Type B pancreatic cell (in vitro differentiated cells): ENCODE measurements at places on chromosomes 6 and 20. TPM values are rescaled to one million over a fixed set of nuclear protein-coding genes. Genes with fewer than 3 reads are reported as not detected.

DNA sequence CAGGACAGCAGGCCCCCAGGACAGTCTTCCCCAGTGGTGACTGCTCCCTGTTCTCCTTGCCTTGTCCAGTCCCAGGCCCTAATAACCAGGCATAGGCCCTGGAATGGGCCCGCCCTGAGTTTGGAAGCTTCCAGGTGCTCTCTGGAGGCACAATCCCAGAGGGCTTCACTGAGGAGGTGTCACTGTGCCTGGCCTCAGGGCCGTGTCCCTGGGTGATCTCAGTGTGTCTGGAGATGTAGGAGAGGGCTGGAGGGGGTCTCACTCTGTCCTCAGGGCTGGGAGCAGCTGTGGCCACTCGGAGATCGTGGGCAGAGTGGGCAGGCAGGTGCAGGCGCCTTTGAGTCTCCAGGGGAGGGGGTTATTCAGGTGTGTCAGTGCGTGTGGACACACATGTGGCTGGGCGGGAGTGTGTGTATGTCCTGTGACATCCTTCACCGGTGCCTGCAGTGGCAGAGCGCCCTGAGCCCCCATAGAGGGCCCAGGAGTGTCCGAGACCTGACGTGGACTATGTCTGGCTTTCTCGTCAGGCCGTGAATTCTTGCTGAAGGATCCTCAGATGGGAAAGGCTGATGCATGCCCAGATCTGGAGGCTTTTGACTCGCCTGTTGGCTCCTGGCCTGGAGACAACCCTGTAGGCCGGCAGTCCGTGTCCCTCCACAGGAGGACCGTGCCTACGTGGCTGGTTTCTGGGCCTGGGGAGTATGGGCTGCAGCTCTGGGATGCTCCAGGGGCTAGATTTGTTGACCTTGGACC, 5.5 kb upstream of the NPBWR2 start:
- H3K27ac ChIP-seq = no peak overlapping the region
- no peak overlapping the region for H3K4me3 ChIP-seq
- DNase-seq = no peak
- H3K4me1 ChIP-seq = no peaks in the 10 kb centered on the region

The C20orf141 gene
- total RNA-seq = not detected in 2 replicates

DNA sequence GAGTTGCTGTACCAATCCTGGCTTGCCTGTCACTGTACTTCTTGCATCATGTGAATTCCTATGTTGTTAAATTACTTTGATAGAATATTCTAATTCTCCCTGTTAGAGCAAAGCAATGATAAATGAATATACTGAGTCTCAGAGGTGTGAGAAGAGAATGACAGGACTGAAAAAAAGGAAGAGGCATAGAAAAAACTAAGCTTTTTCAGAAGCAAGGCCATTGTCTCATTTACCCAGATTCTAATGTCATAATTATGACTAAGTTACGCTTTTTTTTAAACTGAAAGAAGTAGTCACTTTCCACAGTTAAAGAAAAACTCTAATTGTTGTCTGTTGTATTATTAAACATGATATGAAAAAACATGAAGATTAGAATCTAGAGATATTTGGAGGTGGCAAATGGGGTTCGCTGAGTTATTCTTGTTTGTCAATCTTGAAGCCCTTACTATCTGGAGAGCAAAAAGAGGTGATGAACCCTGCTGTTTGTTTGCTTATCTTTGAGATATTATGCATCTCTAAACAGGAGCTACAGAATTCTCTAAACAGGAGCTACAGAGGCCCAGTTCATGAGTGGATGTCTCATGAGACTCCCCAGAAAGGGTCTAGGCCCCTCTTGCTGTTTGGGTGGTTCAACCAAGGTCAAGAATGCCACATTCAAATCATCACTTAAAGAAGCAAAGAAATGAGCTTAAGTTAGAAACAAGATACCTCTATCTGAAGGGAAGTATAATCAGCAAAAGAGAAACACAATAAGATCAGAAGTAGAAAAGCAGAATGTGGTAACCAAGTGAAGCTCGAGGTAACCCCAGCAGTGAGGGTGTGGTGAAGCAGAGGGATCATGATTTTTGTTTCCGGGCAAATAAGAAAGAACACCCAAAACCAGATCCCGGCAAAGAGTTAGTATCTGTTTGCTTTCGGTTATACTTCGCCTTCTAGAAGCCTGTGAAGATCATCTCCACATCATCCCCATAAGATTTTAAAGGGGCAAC, 33.3 kb upstream of the THEMIS start:
- no peaks in the 10 kb centered on the region for H3K4me1 ChIP-seq
- no peaks in the 10 kb centered on the region for H3K36me3 ChIP-seq
- DNase-seq = no peak

GRCh38 chr6:139050770-139051313, 22.3 kb downstream of the ABRACL start:
- no peaks in the 10 kb centered on the region for H3K27me3 ChIP-seq
- H3K27ac ChIP-seq = no peak overlapping the region
- no peak for DNase-seq
- no peaks in the 10 kb centered on the region for H3K4me1 ChIP-seq

GRCh38 chr6:124203101-124203811, 399.6 kb downstream of the NKAIN2 start:
- no peak for DNase-seq
- H3K27me3 ChIP-seq = no peaks in the 10 kb centered on the region
- H3K27ac ChIP-seq = no peak overlapping the region
- no peaks in the 10 kb centered on the region for H3K36me3 ChIP-seq
- H3K4me1 ChIP-seq = no peaks in the 10 kb centered on the region
- no peak overlapping the region for H3K4me3 ChIP-seq

GRCh38 chr6:109373331-109373730, 8.9 kb downstream of the CD164 start:
- H3K27ac ChIP-seq = no peak overlapping the region
- no peaks in the 10 kb centered on the region for H3K27me3 ChIP-seq
- H3K4me1 ChIP-seq = peaks cover 13% of the 10 kb centered on the region

- no peak overlapping the region for H3K27ac ChIP-seq
- H3K4me3 ChIP-seq = no peak overlapping the region
- no peak for DNase-seq
- no peaks in the 10 kb centered on the region for H3K4me1 ChIP-seq
Observed at GRCh38 chr6:154058963-154059680, 20.1 kb downstream of the OPRM1 start.

GRCh38 chr20:45080867-45081624, 19.9 kb downstream of the KCNS1 start:
- H3K4me3 ChIP-seq = no peak overlapping the region
- no peaks in the 10 kb centered on the region for H3K27me3 ChIP-seq
- no peaks in the 10 kb centered on the region for H3K4me1 ChIP-seq
- no peak for DNase-seq
- H3K36me3 ChIP-seq = peaks cover 21% of the 10 kb centered on the region

The TRIM15 gene
- 0.92 and 1.4 TPM in 2 replicates for total RNA-seq

The BCAS1 gene
- total RNA-seq = 10.7 and 43.3 TPM in 2 replicates

DNA sequence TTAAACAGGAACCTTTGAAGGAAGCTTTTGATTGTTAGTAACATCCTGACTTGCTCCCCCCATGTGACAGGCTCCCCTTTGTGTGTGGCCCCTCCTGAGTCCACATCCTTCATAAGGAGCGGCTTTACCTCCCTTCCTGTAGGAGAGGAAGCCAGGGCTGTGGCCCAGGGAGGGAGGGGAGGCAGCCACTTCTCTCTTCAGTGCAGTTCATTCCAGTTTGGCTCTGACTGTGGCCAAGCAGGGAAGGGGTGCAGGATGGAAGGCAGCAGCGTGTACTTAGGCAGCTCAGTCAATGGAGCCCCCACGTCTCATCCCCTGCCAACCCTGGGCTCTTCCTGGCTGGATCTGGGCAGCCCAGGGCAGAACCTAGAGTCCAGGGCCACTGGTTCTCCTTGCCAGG, 295.2 kb downstream of the QKI start:
- peaks cover 2% of the 10 kb centered on the region for H3K27me3 ChIP-seq
- H3K4me3 ChIP-seq = no peak overlapping the region
- no peak overlapping the region for H3K27ac ChIP-seq
- peaks cover 12% of the 10 kb centered on the region for H3K4me1 ChIP-seq
- H3K36me3 ChIP-seq = no peaks in the 10 kb centered on the region
- DNase-seq = no peak

GRCh38 chr6:31126396-31127175, 6.3 kb upstream of the CDSN start:
- H3K27ac ChIP-seq = no peak overlapping the region
- H3K4me1 ChIP-seq = peaks cover 5% of the 10 kb centered on the region
- no peaks in the 10 kb centered on the region for H3K36me3 ChIP-seq
- peaks cover 36% of the 10 kb centered on the region for H3K27me3 ChIP-seq
- H3K4me3 ChIP-seq = no peak overlapping the region

The FAM209A gene
- total RNA-seq = 0.46 and 0.52 TPM in 2 replicates

DNA sequence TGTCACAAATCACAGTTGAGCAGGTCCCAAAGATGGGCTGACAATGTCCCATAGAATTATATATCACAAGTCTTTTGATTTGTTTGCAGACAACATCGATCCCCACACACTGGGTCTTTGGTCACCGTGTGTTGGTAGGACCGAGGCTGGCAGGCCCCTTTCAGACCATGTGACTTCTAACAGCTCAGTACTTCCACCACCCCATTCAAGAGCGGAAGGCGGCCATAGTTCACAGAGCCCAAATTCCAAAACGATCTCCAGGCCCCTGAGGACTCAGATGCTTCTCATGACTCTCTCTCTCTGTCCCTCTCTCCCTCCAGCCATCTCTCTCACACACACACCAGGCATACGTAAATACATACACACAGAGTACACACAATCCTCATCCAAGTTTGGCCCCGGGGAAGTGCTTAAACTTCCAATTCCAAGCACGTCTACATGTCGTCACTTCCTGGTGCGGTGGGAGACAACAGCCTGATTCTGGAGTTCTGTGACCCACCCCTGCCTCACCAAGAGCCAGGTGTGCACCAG, 155.9 kb upstream of the INSM1 start:
- no peak overlapping the region for H3K27ac ChIP-seq
- H3K36me3 ChIP-seq = no peaks in the 10 kb centered on the region
- no peak for DNase-seq
- peaks cover 3% of the 10 kb centered on the region for H3K27me3 ChIP-seq
- H3K4me3 ChIP-seq = no peak overlapping the region

- no peak for DNase-seq
- H3K27ac ChIP-seq = peak within 1 kb of the TSS; percentile 62
- peaks cover 18% of the 10 kb centered on the region for H3K4me1 ChIP-seq
- H3K27me3 ChIP-seq = peaks cover 67% of the 10 kb centered on the region
- H3K4me3 ChIP-seq = peak within 1 kb of the TSS; percentile 95
- H3K36me3 ChIP-seq = peaks cover 6% of the 10 kb centered on the region
Observed at GRCh38 chr20:58852543-58853271, at the start of gene GNAS. TSS of gene GNAS (plus strand) at chr20:58852716.

DNA sequence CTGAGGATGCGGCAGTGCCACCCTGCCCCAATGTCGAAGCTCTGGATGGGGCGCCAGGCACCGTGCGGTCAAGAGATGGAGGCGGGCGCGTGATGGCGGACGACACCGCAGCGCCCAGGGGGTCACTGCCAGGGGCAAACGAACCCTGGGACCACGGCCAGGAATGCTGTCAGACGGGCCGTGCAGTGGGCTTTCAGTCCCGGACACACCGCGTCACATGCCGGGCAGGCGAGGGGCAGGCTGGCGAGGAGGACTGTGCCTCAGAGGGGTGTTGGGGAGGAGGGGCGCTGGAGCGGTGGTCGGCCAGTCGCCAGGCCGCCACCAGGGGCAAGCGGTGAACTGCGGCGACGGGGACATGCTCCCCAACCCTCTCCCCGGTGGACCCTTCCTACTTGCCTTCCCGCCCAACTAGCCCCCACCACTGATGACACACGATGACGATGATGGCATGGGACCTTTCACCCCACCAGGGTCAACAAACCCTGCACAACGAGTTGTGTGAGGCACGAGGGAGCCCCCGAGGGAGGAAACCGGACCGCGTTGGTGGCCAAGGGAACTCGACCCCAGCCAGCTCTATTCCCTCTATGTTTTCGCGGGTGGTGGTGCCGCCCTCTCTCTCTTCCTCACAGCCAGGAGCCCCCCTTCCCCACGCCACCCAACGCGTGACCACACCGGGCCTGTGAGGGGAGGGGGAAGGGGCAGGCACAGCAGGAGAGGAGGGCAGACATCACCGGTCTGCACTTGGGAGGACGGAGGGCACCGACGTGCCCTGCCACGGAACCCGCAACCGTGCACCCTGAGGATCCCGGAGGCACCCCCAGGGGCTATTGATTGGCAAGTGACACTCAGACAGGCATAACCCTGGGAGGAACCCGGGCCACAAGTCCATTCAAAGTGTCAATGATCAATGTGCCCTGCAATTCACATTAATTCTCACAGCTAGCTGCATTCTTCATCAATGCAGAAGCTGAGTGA, 1960.9 kb upstream of the DEFB115 start:
- no peaks in the 10 kb centered on the region for H3K27me3 ChIP-seq
- H3K27ac ChIP-seq = no peak overlapping the region

DNA sequence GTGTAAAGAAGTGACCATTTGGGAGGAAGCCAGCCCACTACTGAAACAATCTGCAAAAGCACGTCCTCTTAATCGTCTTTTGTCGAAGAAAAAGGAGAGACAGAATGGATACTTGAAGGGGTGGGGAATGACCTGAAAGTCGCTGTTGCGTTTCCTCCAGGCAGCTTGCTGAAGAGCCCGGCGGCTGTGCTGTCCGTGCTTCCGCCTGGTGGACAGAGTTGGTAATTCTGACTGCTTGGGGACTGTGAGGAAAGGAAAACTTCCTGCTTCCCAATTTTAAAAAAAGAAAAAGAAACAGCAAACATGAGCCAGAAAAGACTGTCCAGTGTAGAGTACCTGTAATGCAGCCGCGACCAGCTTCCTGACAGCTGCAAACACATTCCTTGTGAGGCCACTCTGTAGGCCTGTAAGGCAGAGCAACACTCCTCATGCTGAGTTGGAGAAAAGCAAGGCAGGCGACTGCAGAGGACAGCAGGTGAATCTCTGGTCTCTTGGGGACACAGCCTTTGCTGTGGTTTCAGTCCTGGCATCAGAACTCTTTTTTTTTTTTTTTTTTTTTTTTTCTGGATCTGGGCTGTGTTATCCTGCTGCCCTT, 251.1 kb upstream of the TBX18 start:
- DNase-seq = peak; percentile 71
- peaks cover 24% of the 10 kb centered on the region for H3K27me3 ChIP-seq
- H3K4me3 ChIP-seq = no peak overlapping the region
- no peaks in the 10 kb centered on the region for H3K4me1 ChIP-seq

The PXMP4 gene
- total RNA-seq = 10.3 and 12.2 TPM in 2 replicates

The MUCL3 gene
- total RNA-seq = 0.31 and 3.5 TPM in 2 replicates

The C20orf96 gene
- total RNA-seq = 12.6 and 27.0 TPM in 2 replicates
